ENCODE measurements at places on chromosomes 7 and 10. TPM values are rescaled to one million over a fixed set of nuclear protein-coding genes. Genes with fewer than 3 reads are reported as not detected.

The PON1 gene
- total RNA-seq, result 0.12 TPM

The PRSS37 gene
- total RNA-seq, result not detected

The NUB1 gene
- total RNA-seq, result 37.1 TPM

The OR13A1 gene
- 0.06 TPM for total RNA-seq

The ABCB1 gene
- 22.8 TPM for total RNA-seq

The PCBD1 gene
- total RNA-seq, result 71.8 TPM

The KIF11 gene
- total RNA-seq, result 12.0 TPM

The FGFR2 gene
- total RNA-seq, result 120 TPM

The ZPBP gene
- 0.88 TPM for total RNA-seq

The PDK4 gene
- total RNA-seq, result 27.2 TPM

The CFTR gene
- total RNA-seq, result 0.99 TPM

The OR2A5 gene
- total RNA-seq, result not detected

The MMP21 gene
- total RNA-seq, result 0.23 TPM

The EPO gene
- total RNA-seq, result not detected

The DNAJC12 gene
- 4.1 TPM for total RNA-seq

The BLNK gene
- total RNA-seq, result 25.1 TPM

The NKX6-2 gene
- total RNA-seq, result 0.06 TPM

The PLAC9 gene
- total RNA-seq, result 20.4 TPM

The TAF5 gene
- total RNA-seq, result 6.1 TPM

The FIGNL1 gene
- total RNA-seq, result 22.5 TPM

The CCDC172 gene
- not detected for total RNA-seq

The PTF1A gene
- total RNA-seq, result not detected

The VWC2 gene
- total RNA-seq, result 0.70 TPM

The GTF2IRD2 gene
- total RNA-seq, result 18.9 TPM

The ANK3 gene
- total RNA-seq, result 189 TPM

The SEMA3A gene
- total RNA-seq, result 17.3 TPM

The A1CF gene
- 3.9 TPM for total RNA-seq

The KIF20B gene
- total RNA-seq, result 6.7 TPM

The SMO gene
- total RNA-seq, result 75.1 TPM

The SPAM1 gene
- not detected for total RNA-seq

The TAS2R41 gene
- total RNA-seq, result not detected

The PKD2L1 gene
- not detected for total RNA-seq

The GRB10 gene
- total RNA-seq, result 57.0 TPM

The DYDC2 gene
- total RNA-seq, result 0.99 TPM

The SORCS3 gene
- total RNA-seq, result 3.4 TPM

The LGI1 gene
- 3.6 TPM for total RNA-seq

The GRM8 gene
- total RNA-seq, result 8.1 TPM

The ADAM12 gene
- total RNA-seq, result 54.4 TPM

The GPER1 gene
- total RNA-seq, result 6.0 TPM

The MSS51 gene
- 4.1 TPM for total RNA-seq

The CTAGE8 gene
- total RNA-seq, result 1.8 TPM

The HTR5A gene
- not detected for total RNA-seq

The OR6B1 gene
- not detected for total RNA-seq

The PPP1R17 gene
- total RNA-seq, result not detected

The ACSL5 gene
- total RNA-seq, result 7.0 TPM

The UPK3BL1 gene
- total RNA-seq, result 41.7 TPM

The C10orf105 gene
- total RNA-seq, result 0.06 TPM

The GNAT3 gene
- total RNA-seq, result not detected

The CYP3A4 gene
- total RNA-seq, result not detected

The OGDHL gene
- total RNA-seq, result 57.6 TPM

Measured in metanephros (tissue), 2 donors.